ENCODE measurements at places on chromosomes 2 and 18. TPM values are rescaled to one million over a fixed set of nuclear protein-coding genes. Genes with fewer than 3 reads are reported as not detected.

GRCh38 chr18:45280481-45281276 lies 334.6 kb upstream of the SLC14A2 start:
- peak; percentile 14 for DNase-seq

GRCh38 chr2:109471658-109472057 lies 142.1 kb downstream of the SEPTIN10 start:
- DNase-seq, result no peak

DNA sequence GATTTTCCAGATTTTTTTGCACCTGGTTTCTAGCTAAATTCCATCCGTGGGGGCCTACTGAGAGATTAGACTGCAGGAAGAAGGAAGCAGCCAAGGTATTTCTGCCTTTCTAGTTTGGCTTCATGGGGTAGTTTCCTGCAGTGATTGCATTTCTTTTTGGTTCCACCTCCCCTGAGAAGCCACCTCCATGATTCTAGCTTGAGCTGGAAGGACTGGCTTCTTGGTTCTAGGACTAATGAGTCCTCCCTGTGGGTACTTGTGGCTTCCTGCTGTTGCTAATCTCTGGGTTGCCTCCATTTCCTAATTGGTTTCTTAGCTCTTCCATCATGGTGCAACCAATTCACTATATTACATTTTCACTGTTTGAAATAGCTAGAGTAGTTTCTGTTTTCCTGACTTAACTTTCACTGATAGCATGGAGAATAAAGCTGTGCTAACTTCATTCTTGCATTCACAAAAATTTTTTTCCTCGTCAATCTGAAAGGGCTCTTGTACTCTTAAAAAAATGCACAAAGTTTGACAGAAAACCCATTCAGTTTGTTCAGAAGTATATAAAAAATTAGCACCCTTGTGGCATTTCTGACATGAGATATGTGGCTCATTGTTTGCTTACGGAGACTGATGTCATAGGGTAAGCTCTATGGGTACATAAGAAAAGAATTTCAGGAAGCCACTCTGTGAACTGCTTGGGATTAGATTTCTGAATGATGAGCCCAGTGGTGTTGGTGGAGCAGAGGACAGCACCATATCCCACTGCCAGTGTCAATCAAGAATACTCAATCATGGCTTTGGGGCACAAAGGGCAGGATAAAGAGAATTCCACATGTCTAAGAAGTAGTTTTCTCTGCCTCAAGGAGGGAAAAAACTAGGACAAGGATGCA lies 242.8 kb upstream of the RBMS1 start:
- no peak for DNase-seq

GRCh38 chr2:212064318-212064717 lies 474.3 kb downstream of the ERBB4 start:
- DNase-seq, result no peak

DNA sequence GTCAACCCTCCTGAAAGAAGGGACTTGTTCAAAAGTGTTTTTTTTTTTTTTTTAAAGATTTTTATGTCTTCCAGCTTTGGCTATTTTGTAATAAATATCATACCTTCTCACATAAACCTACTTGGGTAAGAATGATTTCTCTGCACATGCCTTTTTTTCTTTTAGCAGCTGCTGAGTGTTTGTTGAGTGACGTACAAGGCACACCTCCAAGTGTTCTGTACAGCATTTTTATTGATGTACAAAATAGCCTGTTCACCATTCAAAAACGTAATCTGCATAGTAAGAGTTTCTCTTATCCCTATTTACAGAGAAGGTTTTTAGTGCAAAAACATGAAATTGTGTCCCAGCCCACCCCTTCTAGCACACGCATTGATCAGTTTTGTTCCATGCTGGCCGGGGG lies 77.6 kb downstream of the MEP1B start:
- DNase-seq, result no peak

DNA sequence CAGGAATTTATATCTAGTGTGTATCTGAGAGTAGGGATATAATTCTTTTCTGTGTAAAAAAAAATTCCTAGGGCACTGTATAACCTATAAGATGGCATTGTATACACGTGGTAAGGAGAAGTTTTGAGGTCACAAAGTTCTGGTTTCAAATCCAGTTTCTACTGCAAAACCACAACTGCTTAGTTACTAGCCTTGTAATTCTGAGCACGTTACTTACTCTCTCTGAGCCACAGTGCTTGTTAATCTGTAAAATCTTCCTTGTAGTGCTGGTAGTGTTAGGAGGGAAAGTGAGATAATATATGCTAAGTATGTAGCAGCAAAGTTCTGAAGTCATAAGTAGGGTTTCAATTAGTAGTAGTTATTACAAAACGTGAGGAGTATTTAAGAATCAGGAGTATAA lies 175.4 kb downstream of the SATB2 start:
- no peak for DNase-seq

DNA sequence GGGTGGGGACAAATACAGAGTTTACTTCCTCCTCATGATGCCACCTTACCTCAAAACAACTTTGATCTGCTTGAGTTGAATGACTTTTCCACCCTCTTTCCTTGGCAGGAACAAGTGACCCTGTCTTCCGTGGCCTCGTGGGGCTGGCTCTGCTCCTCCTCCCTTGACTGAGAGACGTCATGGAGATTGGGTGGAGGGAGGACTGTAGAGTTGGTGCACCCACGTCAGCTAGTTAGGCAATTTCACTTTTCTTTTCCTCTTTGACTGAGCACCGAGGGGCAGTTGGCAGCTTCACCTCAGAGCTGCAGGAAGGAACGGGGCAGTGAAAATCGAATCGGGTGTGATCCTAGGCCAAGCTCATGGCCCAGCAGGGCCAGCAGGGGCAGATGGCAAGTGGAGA lies at the start of gene SP140:
SP140 (plus strand) TSS at position 251 of the 400 bp plus-strand sequence; CDS start at position 360, 109 bp downstream.
- no peak for DNase-seq

DNA sequence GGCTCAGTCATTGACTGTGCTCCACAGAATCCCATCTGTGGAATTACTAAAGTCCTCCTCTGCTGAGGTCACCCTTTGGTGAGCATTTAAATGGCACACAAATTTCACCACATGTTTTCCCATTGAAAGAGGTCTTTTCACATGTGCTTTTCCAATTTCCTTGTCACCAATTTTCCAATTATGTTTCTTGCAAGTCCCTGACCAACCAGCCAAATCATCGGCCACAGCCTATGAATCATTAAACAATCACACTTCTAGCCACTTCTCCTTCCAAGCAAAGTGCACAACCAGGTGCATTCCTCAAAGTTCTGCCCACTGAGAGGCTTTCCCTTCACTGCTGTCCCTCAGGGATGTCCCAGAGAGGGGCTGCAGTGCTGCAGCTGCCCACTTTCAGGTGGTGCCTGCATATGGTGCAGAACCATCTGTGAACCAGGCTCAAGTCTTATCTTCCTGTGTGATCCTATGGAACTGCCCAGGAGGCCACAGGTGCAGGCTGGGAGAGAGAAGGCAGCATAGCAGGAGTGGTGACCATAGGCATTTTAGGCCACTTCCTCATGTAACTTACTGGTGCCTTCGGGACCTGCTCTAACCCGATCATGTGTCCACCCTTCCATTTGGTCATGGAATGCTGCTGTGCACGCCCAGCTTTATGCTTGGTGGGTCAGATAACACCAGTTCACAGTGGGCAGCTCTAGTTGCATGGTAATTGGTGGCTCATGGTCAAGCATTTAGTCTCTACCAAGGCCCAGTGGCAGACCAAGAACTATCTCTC lies 153.0 kb downstream of the SEPTIN10 start:
- peak; percentile 65 for DNase-seq

- DNase-seq, result no peak
Observed at GRCh38 chr2:229519655-229520430, 194.5 kb downstream of the DNER start.

- no peak for DNase-seq
Observed at GRCh38 chr2:144288438-144288837, 231.5 kb downstream of the ZEB2 start.

GRCh38 chr2:38016219-38016618 lies 59.7 kb downstream of the CYP1B1 start:
- no peak for DNase-seq

Gene LYPD1
- total RNA-seq, result 53.2 TPM

Gene MAP3K19
- total RNA-seq, result not detected

Gene MARCO
- 0.33 TPM for total RNA-seq

Gene PLEKHH2
- 2.3 TPM for total RNA-seq

Gene RUFY4
- total RNA-seq, result not detected

Gene ZC3H6
- total RNA-seq, result 6.6 TPM

Gene HOXD9
- 11.6 TPM for total RNA-seq

Gene PPP3R1
- 33.7 TPM for total RNA-seq
